Neuronal stem cell (in vitro differentiated cells): ENCODE measurements at places on chromosomes 4 and X.

DNA sequence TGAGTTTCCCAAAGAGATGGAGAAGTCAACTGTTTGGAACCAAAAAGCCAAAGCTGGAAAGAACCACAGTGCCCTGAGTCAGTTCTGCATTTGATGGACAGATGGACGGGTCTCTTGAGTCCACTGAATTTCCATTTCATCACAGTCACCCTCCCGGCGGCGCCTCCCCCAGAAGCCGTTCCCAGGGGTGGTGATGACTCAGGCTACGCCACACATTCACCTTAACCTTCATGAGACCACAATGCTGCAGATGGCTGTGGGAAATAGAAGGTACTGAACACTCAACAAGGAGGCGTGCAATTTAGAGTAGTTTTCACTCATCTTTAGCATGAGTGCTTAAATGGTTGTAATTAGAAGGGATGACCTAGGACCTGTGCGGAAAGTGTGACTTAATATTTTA, 61.3 kb downstream of the STOX2 start:
- DNase-seq, result no peak

DNA sequence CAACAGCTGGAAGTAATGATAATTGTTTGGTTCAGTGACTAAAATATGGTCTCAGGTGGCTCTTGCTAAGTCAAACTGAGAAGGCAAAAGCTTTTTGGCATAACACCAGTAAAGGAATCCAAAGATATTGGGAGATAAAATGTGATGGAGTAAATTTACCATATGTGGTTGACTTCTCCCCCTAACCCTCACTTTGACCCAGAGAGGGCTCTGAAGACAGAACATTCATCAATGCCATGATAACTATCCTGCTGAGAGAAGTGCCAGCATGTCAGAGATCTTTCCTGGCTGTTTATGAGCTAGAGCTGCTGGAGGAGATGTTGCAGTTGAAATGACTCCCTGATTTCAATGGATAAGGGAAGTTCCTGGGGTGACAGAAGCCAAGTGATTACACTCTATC, 213.4 kb downstream of the SPCS3 start:
- DNase-seq, result no peak

DNA sequence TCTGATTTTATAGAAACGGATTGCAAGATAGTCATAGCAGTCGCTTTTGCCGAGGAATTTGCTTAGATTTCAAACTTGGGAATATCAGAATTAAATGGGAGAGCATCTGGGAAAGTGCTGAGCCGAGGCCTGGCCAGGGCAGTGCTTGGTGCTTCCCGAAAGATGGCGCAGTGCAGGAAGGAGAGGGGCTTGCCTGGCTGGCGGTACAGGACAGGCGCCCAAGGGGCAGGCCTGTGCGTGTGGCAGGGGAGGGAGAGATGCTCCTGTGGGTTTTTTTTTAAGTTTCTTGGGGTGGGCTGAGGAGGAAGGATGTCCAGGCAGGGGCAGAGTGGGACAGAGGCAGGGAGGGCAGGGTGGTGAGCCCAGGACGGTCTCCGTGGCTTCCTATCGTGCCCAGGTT, 241.1 kb downstream of the AFAP1 start:
- DNase-seq, result no peak

- DNase-seq, result no peak
These were observed 192.9 kb upstream of the GALNT7 start for GRCh38 chr4:172975651-172976229.

DNA sequence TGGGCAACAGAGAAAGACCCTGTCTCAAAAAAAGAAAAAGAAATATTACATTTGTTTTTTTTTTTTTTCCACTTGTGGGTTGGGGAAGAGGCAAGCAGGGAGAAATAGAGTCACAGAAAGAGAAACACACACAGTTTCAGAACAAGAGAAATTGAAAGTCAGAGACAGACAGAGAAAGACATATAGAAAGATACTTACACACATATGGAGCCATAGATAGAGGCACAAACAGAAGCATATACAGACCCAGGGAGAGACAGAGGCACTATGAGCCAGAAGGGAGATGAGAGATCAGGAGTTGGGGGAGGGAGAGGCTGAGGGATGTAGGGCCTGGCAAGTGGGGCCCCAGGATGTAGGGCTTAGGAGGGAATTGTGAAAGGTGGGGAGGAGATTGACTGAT, 55.2 kb upstream of the GIMD1 start:
- no peak for DNase-seq

DNA sequence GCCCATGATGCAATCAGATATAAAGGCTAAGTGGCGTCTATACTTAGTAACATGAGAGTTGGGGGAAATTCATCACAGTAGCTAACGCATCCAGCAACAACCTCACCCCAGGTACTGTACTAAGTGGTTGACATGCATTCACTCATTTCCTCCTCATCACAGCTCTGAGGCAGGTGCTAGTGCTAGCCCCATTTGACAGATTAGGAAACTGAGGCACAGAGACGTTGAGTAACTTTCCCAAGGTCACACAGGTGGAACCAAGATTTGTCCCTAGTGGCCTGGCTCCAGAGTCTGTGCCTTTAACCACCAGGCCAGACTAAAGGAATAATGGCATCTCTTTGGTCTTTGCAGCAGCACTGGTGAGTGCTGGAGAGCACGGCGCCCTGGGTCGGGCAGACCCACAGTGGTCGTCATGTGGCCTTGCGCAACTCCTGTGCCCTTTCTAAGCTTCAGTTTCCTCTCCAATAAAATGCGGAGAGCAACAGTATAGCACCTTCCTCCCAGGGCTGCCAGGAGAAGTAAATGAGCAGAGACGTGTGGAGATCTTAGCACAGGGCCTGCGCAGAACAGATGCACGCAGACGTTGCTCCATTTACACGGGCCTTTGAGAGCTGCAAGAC, 186.4 kb downstream of the BCOR start:
- DNase-seq, result no peak

DNA sequence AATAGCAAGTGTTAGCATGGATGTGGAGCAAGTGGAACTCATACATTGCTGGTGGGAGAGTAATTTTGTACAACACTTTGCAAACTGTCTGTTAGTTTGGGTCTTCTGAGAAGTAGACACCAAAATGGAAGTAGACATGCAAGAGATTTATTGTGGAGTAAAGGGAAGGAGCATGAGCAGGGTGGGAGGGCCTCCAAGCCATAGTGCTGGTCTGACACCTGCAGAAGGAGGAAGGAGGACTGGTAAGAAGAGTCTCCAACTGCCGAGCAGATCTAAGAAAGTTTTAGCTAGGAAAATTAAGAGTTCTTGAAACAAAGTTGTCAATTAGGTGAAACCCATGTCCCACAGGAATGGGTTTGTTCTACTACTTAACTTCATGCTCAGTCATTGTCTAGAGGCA, 64.0 kb upstream of the DDIT4L start:
- DNase-seq, result no peak

DNA sequence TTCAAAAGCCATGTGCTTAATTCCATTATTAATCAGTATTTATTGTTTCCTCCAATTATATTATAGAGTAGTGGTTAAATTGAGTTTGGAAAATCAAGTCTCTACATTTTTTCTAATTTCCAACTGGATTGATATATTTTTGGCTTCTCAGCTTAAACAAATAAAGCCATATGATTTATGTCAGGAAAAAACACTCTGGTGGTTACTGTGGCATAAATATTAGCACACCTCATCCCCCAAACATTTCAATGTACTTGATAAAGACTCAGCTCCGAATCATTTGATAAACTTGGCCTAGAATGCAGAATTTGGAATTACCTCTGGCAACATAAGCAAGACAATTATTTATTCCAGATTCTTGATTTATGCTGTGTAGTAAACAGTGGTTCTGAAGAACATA, 2313.8 kb downstream of the ARAP2 start:
- DNase-seq, result no peak

GRCh38 chr4:12446657-12447185, 1018.0 kb upstream of the HS3ST1 start:
- no peak for DNase-seq

DNA sequence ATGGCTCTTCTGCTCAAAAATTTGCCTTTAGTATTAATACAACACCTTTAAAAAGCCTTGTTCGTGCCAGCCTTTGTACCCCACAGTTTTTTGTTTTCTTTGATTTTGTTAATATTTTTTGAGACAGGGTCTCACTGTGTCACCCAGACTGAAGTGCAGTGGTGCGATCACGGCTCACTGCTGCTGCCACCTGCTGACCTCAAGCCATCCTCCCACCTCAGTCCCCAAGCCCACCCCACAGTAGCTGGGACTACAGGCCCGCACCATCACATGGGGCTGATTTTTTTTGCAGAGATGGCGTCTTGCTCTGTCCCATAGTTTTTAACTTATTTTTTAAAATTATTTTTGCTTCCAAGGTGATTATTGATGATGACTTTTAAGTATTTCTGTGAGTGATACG, 134.0 kb downstream of the HTR2C start:
- peak; percentile 5 for DNase-seq

DNA sequence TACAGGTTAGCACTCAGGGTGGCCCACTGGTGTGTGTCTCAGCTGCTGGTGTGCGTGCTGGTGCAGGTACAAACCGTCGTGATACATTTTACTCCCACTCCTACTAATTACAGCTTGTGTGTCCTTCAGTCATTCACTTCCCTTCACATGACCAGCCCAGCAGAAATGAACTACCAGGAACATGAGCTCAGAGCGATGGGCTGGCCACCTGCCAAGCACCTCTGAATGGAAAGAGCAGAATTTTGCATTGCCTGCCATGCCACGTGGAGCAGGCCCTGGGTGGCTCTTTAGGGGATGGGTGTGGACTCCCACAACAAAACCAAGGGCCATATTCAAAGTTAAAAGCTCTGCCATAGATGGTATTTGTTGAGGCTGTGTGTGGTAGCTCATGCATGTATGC, 58.9 kb upstream of the PGM2 start:
- DNase-seq, result no peak

DNA sequence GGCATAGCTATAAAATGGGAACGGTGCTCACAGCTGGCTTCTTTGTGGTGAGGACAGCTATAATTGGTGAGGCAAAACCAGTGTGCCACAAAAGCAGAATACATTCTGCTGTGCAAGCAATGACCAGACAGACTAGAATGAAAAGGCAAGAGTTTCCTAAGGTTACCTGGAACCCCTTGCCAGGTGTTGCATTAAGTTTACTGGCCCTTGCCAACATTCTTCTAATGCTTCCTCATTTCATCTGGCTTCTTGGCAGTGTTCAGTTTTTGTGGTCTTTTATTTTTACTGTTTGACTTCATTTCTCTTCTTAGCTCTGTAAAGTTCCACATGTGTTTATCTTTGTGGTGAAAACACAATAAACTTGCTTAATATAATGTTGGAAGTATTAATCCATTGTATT, 131.4 kb downstream of the PTTG2 start:
- DNase-seq, result no peak

DNA sequence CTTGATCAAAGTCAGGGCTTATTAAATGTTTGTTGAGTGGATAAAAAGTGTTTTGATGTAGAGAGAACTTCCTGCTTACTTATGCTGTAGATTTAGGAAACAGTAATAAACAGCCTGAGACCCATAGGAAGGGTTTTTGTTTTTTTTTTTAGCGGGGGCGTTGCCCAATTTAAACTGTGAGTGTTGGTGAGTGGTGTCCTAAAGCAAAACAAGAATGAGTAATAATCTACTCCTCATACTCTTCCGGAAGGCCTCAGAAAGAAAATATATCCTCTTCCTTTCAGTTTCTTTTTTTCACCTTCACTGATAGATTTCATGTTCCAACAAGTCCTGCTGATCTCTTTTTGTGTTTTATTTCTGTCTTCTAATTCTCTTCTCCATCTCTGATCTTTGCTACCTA, 104.4 kb upstream of the SCML1 start:
- no peak for DNase-seq

DNA sequence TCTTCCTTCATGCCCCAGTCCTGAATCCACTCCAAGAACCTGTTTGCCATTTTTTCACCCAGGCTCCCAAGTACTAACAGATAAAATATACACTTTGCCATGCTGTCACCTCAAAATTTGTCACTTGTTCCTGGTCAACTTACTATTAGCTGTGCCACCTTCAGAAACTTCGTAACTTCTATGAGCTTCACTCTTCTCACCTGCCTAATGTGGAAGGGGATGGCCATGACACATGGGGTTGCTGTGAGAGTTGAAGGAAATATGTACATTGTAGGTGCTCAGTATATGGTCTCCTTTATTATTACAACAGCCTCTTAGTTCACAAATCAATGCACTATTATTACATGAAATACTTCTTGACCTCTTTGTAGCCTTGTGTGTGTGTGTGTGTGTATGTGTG, 10.4 kb downstream of the TMSB4X start:
- no peak for DNase-seq

- DNase-seq, result no peak
These were observed 401.4 kb upstream of the FAT1 start for GRCh38 chr4:187125062-187125461.

- no peak for DNase-seq
These were observed 1030.9 kb downstream of the FSTL5 start for GRCh38 chr4:161132715-161133425.

GRCh38 chr4:6916587-6917460, 7.2 kb downstream of the TBC1D14 start:
- DNase-seq, result no peak

DNA sequence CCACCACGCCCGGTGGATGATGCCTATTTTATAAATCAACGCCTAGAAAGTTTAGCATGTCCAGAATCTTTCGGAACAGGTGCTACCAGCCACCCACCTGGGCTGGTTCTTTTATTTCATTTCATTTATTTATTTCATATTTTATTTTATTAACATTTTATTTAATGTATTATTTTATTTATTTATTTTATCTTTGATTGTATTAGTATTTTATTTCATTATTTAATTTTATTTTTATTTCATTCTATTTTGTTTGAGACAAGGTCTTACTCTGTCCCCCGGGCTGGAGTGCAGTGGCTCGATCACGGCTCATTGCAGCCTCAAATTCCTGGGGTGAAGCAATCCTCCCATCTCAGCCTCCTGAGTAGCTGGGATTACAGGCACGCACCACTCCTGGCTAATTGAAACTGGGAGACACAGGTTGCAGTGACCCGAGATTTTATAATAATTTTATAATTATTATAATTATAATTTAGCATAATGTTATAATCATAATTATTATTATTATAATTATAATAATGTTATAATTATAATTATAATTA, 187.2 kb downstream of the SHOX start:
- no peak for DNase-seq

DNA sequence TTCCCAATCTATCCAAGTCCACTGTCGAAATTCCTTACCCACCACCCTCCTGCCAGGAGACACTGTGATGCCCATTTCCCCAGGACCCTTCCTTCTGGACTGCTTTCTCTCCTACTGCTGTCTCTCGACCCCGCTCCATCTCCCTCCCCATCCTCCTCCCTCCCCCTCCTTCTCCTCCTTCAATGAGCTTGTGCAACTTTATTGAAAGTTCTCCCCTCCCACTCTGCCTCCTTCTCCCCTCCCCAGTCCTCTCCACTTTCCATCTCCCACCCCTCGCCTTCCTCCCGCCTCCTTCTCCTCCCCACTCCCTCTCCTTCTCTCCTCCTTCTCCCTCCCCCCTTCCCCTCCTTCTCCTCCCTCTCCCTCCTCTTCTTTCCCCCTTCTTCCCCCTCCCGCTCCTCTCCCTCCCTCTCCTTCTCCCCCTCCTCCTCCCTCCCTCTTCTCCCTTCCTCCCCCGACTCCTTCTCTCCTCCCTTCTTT, 116.6 kb upstream of the FAT1 start:
- DNase-seq, result no peak

DNA sequence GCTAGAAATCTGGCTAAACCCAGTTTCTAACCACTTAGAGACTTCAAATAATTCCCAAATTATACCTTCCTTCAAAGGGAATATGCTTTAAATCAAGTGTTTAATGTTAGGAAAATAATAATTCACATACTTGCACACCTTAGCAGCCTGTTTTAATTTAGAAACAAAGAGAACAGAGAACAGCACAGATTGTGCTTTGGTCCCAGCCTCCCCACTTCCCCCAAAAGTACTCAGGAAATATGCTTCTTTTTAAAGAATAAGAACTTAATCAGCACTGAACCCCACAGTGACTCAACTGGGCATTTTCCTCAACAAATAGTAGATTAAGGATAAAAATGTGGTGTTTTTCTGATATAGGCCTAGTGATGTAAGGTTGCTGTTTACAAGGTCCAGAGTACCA, 295.8 kb downstream of the GBA3 start:
- no peak for DNase-seq
